ENCODE measurements at places on chromosomes 6 and 20. TPM values are rescaled to one million over a fixed set of nuclear protein-coding genes. Genes with fewer than 3 reads are reported as not detected.

Gene SH3BGRL2
- 0.32 TPM for total RNA-seq

Gene RIMS1
- total RNA-seq, result not detected

Gene NDRG3
- total RNA-seq, result 42.1 TPM

Gene CST8
- total RNA-seq, result not detected

Gene PAX1
- not detected for total RNA-seq

Gene DNAH8
- total RNA-seq, result not detected

Gene OARD1
- 52.6 TPM for total RNA-seq

Gene SCGN
- not detected for total RNA-seq

Gene TDRD6
- not detected for total RNA-seq

Gene GSTA2
- not detected for total RNA-seq

Gene TLDC2
- not detected for total RNA-seq

Gene CALHM4
- not detected for total RNA-seq

Gene TMEM151B
- total RNA-seq, result not detected

Gene CDSN
- not detected for total RNA-seq

Gene XKR7
- total RNA-seq, result not detected

Gene CD93
- 0.41 TPM for total RNA-seq

Gene NMBR
- total RNA-seq, result not detected

Gene OVOL2
- total RNA-seq, result not detected

Gene ZBTB9
- 12.5 TPM for total RNA-seq

Gene TP53TG5
- total RNA-seq, result 0.16 TPM

Gene MLIP
- total RNA-seq, result not detected

Gene CBLN4
- not detected for total RNA-seq

Gene RUNX2
- total RNA-seq, result 9.5 TPM

Gene RSPH3
- total RNA-seq, result 2.0 TPM

Measured in activated naive CD4-positive, alpha-beta T cell treated with anti-CD3 and anti-CD28 coated beads, Interleukin-2, amount 50 U/mL, for 72 hours (primary cell).